ENCODE measurements at places on chromosomes 7 and 10.

DNA sequence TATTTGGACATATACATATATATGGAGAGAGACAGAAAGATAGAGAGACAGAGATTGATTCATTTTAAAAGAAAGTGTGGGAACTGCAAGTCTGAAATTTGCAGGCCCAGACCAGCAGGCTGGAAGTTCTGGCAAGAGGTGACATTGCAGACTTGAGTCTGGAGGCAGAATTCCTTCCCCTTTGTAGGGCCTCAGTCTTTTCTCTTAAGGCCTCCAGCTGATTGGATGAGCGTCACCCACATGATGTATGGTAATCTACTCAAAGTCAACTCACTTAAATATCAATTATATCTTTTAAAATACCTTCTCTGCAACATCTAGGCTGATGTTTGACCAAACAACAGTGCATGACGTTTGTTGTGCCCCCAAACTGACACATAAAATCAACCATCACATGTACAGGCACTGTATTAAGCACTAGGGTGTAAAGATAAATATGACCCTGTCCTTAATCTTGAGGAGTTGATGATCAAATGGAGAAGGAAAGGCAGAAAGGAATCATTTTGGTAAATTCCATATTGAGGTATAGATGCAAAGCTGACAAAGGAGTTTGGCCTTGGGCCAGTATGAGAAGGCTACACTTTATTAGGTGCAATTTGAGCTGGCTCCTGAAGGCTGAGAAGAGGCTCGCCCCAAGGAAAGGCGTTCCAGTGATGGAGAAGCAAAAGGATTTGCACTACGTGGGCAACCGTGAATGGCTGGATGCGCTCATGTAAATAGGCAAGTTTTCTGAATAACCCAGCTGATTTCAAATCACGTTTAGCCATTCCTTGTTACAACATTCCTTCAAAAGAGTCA, 52.6 kb downstream of the BPGM start:
- no peak for DNase-seq

GRCh38 chr7:65371468-65371867, 2.2 kb upstream of the ZNF92 start:
- no peak for DNase-seq

GRCh38 chr10:36759141-36759805, 366.1 kb upstream of the ANKRD30A start:
- DNase-seq: no peak

DNA sequence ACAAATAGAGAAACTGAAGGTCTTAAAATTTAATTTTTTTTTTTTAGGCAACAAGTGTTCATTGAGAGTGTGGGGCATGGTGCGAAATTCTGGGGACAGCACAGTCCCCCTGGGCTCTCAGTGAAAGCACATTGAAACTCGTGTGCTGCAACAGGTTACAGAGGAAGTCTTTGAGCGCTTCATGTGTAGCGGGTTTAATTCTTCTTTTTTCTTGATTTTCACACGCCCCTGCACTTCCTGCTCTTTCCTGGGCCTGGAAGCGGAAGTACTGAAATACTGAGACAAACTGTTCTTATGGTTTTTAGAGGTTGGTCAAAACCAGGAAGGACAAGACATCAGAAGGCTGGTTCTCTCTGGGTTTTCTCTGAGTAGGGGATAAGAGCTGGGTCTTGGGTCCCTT, 203.5 kb downstream of the PTEN start:
- no peak for DNase-seq

- DNase-seq: peak; percentile 6
Observed at GRCh38 chr10:112950714-112951358, 789 bp downstream of the TCF7L2 start.

DNA sequence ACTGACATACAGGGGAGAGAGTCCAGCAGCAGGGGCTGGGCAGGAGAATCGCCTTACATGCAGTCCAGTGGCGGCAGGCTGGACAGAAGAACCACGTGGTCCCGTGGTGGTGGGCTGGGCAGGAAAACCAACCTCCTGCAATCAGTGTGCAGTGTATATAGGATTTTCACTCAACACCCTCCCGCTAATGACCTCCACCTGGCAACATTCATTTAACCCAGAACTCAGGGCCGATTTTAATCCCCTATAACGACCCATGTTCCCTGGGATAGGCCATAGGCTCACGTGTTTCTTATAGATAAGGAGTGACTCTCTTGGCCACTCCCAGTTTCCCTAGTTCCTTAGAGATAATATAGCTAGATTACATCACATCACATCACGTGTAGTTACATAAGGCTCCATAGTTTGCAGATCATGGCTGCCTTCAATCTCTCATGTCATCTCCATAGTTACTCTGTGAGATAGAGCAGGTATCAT, 19.4 kb downstream of the MTURN start:
- no peak for DNase-seq

- no peak for DNase-seq
Observed at GRCh38 chr10:77497748-77498147, 139.9 kb downstream of the KCNMA1 start.

DNA sequence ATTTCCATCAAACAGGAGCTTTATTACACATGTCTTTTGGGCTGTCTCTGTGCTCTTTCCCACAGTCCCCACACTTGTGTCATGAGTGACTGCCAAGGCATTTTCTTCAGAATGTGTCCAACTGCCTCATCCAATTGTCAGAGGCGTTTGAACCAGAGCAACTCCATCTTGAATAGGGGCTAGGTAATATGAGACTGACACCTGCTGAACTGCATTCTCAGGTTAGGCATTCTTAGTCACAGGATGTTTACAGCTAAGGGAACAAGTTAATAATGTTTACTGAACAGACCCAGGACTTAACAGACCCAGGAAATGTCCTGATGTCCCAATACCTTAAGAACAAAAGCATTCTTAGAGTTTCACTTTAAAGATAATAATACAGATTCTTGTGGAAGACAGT, 595.5 kb downstream of the REEP3 start:
- DNase-seq: no peak

GRCh38 chr10:101650863-101651262, 44.1 kb downstream of the FBXW4 start:
- DNase-seq: no peak

DNA sequence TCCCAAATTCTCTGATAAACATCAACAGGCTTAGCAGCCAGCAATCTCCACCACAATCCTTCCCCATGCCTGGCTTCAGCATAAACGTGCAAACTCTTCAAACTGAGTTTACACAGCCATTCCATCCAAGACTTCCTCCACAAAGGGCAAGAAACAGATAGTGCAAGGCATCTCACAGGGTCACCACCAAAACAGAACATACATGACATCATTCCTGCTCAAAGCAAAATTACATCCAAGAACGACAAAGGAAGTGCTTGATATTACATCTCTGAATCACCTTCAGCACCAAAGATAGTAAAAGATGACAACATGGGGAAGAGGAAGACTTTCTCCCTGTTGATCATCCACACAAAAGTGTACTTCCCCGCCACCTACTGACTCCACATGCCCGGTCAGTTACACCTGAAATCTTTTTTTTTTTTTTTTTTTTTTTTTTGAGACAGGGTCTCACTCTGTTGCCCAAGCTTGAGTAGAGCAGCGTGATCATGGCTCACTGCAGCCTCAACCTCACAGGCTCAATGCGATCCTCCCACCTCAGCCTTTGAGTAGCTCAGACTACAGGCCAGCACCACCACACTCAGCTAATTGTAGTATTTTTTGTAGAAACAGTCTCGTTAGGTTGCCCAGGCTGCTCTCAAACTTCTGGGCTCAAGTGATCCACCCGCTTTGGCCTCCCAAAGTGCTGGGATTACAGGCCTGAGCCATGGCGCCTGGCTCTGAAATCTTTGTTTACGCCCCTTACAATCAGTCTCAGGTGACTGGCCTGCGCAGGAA, 127.5 kb downstream of the PARD3 start:
- DNase-seq: no peak

- DNase-seq: no peak
Observed at GRCh38 chr10:48258105-48258504, 16.4 kb downstream of the FRMPD2 start.

GRCh38 chr7:116024826-116025809, 5.4 kb downstream of the TFEC start:
- DNase-seq: no peak

DNA sequence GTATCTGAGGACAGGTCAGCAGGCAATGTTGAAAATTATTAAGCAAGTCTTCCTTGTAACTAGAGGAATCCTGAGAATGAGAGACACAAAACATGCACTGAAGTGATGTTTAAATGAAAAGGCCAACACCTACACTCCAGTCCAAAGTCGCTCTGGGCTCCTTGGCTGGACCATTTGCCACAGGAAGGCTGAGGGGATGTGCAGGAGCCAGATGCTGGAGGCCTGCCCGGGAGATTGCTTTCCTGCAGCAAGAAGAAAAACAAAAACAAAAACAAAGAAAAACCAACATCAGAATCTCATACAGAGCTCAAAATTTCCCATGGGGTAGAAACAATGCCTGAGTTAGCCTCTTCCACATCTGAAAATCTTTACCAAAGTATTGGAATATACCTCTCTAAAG, 157.0 kb downstream of the DGKI start:
- DNase-seq: no peak

GRCh38 chr7:157514306-157514705, 177.5 kb downstream of the DNAJB6 start:
- no peak for DNase-seq

GRCh38 chr10:49090696-49091380, 24.5 kb downstream of the VSTM4 start:
- no peak for DNase-seq

- no peak for DNase-seq
Observed at GRCh38 chr7:49778731-49779270, 5.4 kb downstream of the VWC2 start.

GRCh38 chr7:28941633-28942032, 16.5 kb downstream of the TRIL start:
- no peak for DNase-seq

DNA sequence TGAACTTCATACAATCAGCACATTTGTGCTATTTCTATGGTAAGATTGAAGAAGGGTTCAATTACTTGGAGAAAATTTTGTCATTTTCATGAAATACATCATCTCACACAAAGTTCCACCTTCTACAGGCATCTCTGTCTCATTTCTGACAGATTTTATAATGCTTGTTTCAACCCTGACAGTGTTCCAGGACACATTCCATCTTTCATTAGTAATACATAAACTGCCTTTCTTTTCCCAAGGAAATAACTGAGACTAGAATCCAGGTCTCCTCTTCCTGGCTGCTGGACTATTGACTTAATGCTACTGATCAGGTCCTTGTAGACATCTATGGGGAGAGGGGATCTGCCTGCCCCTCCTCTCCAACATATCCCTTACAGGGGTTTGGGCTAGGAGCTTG, 70.1 kb upstream of the PLPP4 start:
- DNase-seq: no peak

- DNase-seq: no peak
Observed at GRCh38 chr7:50300336-50300735, 4.2 kb upstream of the IKZF1 start.

DNA sequence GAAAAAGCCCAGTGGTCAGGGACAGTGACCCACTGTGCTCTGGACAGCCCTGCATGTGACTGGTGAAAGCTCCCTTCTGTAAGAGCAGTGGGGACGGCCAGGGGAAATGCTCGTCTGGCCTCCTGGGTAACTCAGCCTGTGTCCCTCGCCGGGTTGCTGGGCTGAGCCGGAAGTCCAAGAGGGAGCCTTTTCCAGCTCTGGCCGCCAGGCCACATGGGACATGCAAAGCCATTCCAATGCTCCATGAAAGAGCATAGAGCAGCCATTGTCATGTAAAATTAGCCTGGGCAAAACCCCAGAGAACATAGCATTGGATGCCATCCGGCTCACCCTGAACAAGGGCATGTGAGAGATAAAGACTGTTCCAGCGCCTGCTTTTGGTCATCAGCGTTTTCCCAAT, 64.9 kb upstream of the ADRB1 start:
- no peak for DNase-seq

DNA sequence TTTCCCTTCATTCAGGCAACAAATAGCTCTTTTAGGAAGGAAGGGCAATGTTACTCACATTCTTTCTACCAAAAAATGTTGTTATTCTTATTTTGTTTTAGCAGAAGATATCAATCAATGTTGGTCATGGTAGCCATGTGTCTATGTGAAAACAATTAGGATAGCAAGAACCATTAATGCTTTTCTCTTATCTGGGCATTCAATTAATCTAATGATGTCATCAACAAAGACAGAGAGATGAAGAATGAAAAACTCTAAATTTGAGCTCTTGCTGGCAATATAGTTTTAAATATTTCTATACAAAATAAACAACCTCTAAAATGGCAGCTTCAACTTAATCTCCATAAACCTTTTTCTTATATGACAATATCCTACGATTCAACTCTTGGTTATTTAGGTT, 353.7 kb upstream of the ANKRD30A start:
- no peak for DNase-seq

DNA sequence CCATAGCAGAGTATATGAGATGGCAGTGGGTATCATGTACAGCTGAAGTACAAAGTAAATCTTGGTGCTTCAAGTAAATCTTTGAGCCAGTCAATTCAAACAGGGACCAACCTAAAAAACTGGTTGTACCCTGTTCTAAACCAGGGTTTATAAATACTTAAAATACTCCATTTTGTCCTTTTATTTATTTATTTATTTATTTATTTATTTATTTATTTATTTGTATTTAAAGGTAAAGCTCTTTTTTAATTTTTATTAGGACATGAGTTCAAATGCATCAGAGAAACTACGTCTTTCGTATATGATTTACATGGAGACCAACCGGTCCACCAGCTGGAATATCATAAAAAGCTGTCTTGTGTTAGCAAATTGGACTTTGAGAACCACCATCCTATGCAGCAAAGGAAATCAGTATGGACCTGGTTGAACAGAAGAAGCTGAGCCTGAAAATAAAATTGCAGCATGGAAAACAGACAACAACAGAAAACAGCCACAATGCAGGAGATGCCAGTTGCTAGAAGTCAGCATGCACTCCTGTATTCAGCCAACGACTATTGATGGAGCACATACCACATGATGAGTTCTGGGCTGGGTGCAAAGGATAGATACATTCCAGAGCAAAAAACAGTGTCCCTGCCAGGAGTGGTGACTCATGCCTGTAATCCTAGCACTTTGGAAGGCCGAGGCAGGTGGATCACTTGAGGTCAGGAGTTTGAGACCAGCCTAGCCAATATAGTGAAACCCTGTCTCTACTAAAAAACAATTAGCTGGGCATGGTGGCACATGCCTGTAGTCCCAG, 60.0 kb downstream of the PLXNA4 start:
- no peak for DNase-seq

DNA sequence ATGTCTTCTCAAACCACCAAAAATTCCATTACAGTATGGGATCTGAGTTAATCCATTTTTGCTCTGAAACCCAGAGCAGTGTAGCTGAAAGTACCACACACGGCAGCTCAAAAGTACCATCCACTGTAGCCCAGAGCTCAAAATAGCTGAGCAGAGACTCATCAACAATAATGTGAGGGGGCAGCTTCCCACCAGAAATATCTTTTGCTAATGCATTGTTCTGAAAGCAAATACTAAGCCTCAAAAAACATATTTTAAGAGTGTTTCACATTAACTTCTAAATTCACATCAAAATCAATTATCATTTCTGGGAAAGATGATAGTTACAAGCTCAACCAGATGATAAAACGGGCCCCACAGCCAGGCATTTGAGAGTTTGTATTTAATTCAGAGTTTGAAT, 73.7 kb downstream of the ABLIM1 start:
- no peak for DNase-seq
